Activated CD4-positive, alpha-beta T cell treated with anti-CD3 and anti-CD28 coated beads, Interleukin-2, amount 50 U/mL, for 24 hours (primary cell): ENCODE measurements at places on chromosomes 3 and 15.

DNA sequence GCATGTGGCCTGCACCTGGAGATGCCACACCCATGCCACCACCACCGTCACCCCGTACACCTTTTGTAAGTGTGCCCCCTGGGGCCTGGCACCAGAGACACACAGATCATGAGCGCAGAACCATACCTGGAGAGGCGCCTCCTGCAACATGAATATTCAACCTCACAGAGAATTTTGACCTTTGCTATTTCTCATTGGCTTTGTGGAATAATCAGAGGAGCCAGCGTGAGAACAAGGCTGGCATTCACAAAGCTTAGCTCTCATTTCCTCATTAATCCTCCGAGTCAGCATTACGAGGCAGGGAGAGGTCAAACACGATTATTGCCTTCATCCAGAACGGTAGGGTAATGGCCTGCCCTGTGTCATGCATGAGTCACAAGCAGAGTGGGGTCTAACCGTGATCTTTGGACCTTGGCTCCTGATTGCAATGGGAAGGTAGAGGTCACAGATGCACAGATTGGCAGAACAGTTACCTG is 73.0 kb upstream of the POMGNT2 start:
- DNase-seq: no peak

DNA sequence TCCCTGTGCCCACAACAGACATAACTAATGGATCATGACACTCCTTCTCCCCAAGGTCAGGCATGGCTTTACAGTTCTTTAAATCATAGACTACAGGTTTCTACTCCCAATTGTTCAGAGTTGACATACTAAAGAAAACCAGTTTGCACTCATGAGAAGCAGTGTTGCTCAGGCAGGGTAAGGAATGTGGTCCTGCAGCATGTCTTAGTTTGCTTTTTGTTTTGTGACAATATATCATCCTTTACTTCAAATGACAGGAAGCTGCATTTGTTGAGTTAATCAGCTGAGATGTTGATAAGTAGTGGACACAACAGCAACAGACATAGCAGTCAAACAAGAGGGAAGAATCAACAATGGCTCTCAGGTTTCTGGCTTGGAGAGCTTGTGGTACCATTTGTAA is 267.5 kb downstream of the SLCO3A1 start:
- no peak for DNase-seq

- DNase-seq: no peak
Observed at GRCh38 chr3:81859524-81859923, 98.1 kb upstream of the GBE1 start.

DNA sequence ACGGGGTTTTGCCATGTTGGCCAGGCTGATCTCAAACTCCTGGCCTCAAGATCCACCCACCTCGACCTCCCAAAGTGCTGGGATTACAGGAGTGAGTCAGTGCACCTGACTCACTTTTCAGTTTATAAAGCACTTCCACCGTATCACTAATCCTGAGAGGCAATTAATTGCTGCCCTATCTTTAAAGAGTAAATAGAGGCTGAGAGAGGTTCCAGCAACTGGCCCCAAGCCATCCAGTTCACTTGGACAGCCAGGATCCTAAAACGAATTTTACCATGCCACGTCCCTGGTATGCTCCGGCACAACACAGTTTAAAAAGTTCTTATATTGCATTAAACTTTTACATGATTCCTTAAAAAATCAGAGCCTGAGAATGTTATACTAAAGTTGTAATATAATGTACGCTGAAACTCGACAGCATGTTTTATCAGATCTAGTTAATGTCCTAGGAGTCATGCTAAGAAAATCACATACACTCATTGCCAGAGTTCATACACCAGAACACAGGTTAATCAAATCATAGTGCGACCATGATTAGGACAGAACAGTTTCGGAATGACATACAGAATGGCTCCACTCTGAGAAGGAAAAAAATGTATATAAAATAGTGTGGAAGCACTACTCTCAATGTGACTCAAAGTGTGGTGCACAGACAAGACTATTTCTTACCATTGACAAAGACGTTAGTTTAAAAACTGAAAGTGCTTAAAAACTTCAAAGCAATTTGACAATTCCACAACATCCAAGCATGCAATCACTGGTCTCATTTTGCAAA is 125.4 kb downstream of the ULK4 start:
- no peak for DNase-seq

DNA sequence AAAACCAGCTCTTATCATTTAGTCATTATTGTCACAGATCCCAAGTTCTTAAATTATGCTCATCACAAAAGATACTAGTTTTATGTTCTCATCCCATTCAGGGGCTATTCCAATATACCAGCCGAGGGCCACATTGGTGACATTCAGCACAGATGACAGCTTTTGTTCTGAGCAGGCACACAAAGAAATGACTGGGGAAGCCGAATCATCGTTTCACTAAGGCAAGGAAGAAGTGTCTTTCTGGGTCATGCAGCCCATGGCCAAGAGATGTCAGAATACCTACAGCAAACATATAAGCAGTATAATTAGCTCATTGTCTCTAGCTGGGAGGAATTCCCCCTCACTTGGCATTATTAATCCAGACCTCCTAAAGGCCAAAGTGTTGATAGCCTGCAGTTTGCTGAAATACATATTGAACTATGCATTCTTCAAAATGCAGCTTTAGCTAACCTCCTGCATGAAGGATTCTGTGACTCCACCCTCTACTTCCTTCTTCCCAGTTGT is 100.2 kb downstream of the CNTN4 start:
- no peak for DNase-seq

DNA sequence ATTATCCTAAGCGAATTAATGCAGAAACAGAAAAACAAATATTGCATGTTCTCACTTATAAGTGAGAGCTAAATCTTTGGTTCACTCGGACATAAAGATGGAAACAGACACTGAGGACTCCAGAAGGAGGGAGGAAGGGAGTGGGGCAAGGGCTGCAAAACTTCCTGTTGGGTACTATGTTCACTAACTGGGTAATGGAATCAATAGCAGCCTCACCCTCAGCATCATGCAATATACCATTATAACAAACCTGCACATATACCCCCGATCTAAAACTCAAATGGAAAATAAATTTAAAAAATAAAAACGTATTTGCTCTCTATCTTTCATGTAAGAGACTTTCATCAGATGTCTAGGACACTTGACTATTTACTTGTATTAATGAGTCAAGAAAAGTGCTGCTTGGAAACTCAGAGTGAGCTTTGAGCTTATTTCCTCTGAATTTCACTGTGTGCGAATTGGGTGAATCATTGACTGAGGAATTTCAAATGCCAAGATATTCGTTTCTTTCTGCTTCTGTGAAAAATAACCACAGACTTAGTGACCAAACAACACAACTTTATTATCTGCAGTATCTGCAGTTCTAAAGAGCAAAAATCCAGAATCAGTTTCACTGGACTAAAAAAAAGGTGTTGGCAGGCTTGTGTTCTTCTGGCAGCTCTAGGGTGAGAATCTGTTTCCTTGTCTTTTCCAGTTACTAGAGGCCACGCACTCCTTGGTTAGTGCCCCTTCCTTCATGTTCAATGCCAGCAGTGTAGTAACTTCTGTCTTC is 18.4 kb downstream of the TM4SF18 start:
- DNase-seq: no peak

- DNase-seq: no peak
Observed at GRCh38 chr15:28125673-28126651, 26.8 kb upstream of the OCA2 start.

- DNase-seq: no peak
Observed at GRCh38 chr3:106371221-106371970, 502.6 kb upstream of the CBLB start.

- DNase-seq: no peak
Observed at GRCh38 chr3:188002626-188003138, 151.3 kb upstream of the LPP start.

- no peak for DNase-seq
Observed at GRCh38 chr15:34360298-34360697, 6.7 kb downstream of the LPCAT4 start.

DNA sequence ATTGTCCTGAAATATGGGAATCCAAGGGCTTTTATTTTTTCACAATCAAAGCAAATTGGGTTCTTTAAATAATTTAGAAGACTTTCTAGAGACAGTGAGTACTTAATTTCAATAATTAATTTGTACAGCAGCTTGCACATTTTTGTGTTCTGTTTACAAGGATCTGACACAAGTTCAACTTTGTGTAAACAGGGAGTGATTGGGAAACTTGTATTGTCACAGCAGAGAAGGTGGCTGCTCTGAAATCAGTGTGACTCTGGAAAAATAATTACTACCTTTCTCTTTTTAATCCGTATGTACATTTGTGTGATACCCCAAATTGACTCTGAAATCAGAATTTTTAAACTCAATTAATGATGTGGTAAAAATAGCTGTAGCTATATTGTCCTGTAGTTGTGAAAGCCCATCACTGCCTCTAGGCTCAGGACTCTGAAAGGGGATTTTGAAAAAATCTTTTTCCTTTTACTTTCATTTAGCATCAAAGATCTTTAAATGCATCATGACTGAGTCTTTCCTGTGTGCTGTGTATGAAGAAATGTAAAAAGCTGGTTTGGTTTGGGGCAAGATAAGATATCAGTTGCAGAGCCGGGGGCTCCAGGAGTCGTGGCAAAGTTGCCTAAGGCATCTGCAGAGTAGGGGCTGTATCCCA is 45.1 kb downstream of the MFSD1 start:
- DNase-seq: no peak

DNA sequence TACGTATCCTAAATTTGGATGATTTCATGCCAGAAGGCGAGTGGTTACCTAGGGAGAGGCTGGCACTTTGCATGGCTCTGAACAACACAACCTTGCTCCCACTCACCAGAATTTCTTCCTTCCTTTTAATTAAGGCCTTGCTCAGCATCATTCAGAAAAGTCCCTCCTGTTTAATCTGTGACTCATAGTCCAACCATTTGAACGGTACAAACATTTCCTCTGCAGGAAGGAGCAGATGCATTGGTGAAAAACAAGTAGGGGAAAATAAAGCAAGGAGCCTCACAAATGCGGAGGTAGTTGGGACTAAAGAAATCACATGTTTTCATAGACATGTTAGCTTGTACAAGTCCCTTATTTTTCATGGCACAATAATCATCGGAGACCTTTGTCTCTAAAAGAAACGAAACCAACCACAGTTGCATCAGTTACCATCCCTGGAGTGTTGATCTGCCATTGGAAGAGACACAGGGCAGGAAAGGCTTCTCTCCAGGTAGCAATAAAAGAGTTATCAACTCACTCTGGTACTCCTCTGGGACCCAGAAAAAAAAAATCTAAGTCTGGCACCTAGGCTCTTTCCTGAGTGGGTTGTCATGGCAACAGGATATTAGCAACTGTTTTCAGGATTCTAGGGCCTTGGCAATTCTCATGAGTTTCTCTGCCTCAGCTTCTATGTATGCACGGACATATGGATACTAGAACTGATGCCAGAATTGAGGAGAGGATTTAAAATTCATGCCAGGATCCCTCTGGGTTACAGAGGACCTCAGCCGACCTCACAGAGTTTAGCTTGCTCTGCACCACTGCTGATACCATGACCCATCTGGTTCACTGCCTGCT is 255.4 kb upstream of the ARPP21 start:
- DNase-seq: no peak

DNA sequence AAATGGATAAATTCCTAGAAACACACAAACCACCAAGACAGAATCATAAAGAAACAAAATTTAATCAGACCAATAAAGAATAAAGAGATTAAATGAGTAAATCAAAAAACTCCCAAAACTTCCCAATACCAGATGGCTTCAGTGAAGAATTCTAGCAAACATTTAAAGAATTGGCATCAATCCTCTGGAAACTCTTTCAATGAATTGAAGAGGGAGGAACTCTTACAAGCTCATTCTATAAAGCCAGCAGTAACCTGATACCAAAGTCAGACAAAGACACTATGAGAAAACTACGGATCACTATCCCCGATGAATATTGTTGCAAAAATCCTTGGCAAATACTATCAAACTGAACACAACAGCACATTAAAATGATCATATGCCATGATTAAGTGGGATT is 81.9 kb upstream of the SLCO2A1 start:
- DNase-seq: no peak

- DNase-seq: no peak
Observed at GRCh38 chr3:125107861-125108567, 52.2 kb upstream of the HEG1 start.

GRCh38 chr15:92665100-92665555 is 9.6 kb upstream of the FAM174B start:
- DNase-seq: no peak

DNA sequence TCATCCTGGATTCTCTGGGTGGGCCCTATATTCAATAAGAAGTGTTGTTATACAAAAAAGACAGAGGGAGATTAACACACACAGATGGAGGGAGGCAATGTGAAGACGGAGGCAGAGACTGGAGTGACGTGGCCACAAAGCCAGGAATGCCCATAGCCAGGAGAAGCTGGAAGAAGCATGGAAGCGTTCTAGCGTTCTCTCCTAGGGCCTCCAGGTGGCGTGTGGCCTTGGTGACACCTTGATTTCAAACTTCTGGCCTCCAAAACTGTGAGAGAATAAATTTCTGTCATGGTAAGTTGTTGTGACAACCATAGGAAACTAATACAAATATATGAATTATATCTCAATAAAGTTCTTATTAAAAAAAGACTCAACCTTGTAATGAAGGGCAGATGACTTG is 21.3 kb downstream of the THBS1 start:
- no peak for DNase-seq

DNA sequence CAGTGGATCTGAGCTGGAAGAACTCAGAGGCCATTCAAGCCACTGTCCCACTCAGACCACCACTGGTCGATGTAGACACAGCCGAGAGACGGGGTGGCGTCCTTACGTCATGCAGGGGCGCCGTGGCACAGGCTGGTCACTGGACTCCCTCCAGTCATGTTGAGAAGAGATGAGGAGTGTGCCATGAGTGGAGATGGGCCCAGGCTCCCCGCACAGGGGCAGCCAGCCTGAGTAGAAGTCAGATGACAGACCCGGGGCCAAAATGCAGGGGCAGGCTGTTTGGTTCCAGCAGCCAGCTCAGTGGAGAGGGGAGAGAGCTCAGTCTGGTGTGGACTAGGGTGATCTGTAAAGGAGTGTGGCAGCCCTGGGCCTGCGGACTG is 33.4 kb upstream of the KIF23 start:
- no peak for DNase-seq

- DNase-seq: no peak
Observed at GRCh38 chr3:117695321-117695720, 985.7 kb downstream of the TUSC7 start.

DNA sequence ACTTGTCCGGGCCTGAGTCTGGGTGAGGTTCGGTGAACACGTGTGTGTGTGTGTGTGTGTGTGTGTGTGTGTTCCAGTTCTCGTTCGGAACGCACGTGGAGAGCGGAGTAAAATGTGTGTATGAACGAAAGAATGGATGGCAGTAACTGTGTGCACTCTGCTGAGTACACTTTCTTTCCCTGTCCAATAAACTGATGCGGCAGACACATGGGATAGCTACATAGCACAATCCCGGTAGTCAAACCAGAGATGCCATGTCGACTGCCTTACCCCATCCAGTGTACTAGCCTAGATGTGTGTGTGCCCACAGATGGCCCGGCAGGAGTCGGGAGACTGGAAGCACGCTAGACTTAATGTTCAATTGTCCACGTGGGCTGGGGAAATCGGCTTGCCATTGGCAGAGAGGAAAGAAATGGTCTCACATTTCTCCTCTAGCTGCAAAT is 507 bp upstream of the GOLIM4 start:
- DNase-seq: no peak

GRCh38 chr3:45929042-45929679 is 14.1 kb upstream of the CXCR6 start:
- peak; percentile 63 for DNase-seq
